ENCODE measurements at places on chromosomes 16 and 17.

DNA sequence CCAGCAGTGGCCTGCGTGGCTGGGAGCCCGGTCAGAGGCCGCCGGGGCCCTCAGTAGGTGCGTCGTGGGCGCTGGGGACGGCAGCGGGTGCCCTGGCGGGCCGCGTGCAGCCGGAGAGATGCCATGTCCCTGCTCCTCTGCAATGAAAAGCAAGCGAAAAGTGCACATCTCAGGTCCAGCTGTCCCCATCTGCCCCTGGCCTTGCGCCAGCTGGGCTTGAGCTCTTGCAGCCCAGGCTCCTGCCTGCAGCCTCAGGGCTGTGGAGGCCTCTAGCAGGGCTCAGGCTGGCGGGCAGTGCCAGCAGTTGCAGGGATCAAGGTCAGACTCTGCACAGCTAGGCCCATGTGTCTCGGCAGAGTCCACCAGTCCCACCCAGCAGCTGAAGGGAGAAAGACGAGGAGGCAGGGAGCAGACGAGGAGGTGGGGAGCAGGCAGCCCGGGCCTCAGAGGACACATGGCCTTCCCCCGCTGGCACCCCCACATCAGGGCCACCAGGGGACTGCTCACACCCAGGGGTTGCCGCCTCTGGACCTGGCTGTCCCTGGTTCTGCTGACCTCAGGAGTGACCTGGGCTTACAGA is 11.2 kb downstream of the SLC16A3 start:
- DNase-seq, result no peak

- DNase-seq, result no peak
Observed at GRCh38 chr17:64339516-64340490, 50.9 kb downstream of the PECAM1 start.

DNA sequence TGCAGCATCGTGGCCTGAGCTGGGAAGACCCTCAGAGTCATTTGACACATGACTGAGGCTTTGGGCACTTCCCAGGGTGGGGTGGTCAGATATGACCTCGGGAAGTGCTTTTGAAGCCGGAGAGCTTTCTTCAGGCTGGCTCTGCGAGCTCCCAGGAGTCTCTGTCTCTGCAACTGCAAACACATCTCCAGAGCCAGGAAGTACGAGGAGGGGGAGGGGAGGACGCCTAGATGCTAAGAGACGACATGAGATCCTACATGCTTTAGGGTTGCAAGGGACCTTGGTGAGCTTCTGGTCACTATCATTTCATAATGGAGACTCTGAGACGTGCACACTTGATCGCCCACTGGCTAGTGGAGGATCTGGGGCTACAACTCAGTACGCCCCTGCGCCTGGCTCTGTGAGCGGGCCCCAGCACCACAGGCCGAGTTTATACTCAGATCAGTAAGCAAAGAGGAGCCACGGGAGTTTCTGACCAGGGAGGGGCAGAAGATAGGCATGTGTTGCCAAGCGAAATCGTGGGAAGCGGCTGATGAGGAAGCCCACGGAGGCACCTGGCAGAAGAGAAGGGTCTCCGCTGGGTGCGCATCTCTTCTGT is 527 bp upstream of the MGAT5B start:
- no peak for DNase-seq

GRCh38 chr17:69228576-69228975 is at the start of gene ABCA10:
Gene ABCA10 (minus strand): TSS chr17:69228824. CDS start chr17:69225358, 3,466 bp downstream.
- no peak for DNase-seq

DNA sequence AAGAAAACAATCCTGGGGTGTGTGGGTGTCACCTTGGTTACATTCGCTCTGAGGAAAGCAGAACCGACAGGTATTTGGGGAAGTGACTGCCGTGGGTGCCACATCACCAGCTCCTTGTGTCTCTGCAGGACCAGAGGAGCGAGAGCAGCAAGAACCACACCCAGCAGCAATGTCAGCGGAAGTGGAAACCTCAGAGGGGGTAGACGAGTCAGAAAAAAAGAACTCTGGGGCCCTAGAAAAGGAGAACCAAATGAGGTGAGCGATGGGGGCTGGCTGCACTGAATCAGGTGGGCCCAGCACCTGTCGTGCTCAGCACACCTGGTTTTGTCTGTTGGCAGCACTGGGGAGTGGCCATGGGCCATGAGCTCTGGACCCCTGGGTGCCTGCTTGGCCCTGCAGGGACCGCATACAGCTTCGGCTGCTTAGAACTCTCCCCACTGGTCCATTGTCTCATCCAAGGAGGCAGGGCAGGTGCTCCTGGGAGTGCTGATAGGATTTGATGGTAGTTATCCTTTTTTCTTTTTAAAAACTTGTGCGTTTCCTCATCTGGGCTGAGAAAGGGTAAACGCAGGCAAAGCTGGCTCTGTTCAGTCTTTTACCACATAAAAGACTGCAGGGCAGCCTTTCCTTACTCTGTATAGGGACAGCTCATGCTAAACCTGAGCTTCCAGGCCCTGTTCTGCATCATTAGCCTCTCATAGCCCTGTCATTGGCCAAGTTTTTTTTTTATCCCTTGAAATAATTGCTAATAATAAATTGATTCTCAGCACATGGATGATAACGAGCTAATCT is 29.4 kb downstream of the HMOX2 start:
- peak; percentile 61 for DNase-seq

DNA sequence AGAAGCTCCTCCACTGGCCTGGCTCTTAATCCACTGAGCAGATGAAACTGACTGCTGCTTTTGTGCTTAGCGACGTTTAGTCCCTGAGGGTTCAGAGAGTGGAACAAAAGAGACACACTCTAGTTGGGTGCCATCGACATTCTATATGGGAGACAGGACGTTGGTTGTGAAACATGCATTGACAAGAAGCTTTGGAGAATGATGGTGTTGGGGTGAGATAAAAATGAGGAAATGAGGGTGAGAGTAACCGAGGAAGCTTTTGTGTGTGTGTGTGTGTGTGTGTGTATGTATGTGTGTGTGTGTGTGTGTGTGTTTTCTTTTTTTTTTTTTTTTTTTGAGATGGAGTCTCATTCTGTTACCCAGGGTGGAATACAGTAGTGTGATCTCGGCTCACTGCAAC is 89.5 kb downstream of the ABCC1 start:
- no peak for DNase-seq

GRCh38 chr17:77116371-77116860 is 24.4 kb upstream of the SEC14L1 start:
- DNase-seq, result no peak

DNA sequence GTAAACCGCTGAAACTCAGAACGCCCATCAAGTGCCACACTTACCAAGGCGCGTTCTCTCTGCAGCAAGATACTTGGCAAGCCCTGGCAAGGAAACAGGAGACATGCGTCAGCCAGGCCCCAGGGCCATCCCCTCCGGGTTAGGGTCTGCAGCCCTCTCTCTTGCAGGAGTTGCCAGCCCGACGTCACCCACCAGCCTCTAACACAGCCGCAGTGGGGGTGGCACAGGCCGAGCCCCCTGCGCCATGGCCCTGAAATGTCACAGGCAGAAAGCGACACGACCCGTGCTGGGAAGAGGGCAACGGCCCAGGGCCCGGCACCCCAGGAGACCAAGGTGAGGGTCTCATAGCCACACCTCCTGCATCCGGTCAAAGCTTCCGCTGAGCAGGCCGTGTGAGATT is 21.9 kb downstream of the ELAC2 start:
- DNase-seq, result no peak

- DNase-seq, result no peak
Observed at GRCh38 chr17:71164561-71164960, 956.3 kb upstream of the SOX9 start.

DNA sequence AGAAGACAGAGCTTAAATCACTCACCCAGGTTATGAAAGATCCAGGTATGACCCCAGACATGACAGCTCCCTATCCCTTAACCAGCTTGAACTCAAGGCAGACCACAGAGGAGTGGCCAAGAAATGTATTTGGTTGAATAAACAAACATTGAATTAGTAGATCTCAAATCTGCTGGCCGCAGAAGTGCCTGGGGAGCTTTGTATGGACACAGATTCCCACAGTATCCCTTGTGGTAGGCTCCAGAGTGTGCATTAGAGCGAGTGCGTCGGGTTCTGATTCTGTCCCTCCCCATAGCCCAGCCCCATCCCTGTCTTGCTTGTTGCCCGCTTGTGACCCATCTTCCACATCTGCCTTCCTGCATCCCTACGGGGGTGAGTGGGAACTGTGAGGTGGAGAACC is 118.8 kb upstream of the FOXF1 start:
- DNase-seq, result no peak

DNA sequence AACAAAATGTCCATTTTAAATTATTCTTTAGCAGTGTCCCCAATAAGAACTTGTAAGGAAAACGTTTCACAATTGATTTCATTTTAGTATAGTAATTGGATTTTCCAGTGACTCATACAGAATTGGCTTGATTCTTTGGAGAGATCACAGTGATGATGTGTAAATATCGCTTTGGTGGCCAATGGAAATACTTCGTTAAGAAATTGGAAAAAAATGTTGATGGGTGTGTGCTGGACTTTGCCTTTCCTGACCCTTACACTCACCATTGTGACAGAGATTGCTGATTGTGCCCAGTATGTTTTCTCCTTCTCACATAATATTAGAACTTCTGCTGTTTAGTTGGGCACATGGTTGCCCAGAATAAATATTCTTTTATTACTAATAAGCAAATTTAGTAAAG is 7.4 kb upstream of the EFCAB13 start:
- no peak for DNase-seq

DNA sequence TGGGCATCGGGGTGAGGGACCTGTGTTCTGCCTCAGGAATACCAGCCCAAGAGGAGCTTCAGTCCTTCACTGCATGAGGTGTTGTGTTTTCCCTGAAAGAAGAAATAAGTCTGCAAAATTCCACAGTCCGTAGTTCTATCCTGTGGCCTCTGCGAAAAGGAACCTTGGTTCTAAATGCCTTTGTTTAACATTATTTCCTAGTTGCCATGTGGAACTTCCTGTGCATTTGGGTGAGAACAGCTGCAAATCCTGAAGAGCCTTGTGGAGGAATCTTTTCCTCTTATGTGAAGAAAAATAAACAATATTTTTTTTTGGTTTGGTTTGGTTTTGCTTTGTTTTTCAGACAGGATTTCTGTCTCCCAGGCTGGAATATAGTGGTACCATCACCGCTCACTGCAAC is 9.8 kb downstream of the PSKH1 start:
- DNase-seq, result no peak

DNA sequence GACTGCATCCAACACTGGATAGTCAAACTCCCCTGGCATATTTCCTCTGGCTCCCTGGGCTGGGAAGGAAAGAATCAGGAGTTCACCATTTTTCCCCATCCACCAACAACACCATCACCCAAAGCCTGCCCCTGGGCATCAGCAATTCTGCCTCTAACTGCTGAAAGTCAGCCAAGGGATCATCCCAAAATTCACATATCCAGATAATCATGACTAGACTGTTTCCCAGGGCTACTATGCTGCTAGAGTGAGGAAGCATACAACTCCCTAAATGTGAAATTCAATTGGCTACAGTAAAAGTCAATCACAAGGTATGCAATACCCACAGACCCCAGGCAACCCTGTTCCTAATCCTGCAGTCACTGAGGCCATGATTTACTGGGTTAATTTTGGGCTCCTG is 230.6 kb downstream of the C16orf95 start:
- DNase-seq, result no peak
